IPS-NIHi11 (cell line): ENCODE measurements at places on chromosomes 5 and 9.
A peak's percentile ranks its signal among the peaks of the same experiment; 100 is the strongest.

DNA sequence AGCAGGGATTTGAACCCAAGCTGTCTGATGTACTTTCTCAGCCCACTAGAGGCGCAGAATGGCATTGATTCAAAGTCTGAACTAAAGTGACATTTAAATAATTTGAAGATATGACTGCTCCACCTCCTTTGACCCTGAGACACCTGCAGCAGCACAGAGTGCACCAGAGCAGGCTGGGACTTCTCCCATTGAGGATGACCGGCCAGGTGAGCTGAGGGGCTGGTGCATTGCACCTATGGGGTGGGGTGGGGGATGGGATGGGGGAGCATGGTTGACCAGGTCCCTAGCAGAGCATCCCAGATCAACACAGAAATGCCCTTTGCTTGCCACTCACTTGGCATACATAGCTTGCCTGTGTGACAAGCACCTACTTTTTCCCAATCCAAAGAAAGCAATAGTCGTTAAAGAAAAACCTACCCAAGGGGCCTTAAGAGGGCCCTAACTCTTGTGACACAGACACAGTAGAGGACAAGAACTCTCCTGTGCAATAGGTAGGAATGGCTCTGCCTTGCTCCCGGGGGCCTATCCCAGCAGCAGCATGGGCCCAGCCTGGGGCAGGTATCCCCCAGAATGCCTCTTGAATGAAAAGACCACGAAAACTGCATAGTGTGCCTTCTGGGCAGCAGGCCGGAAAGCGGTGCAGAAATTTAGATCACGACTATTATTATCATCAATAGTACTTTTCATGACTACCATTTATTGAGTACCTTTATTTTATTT, 6.5 kb downstream of the SH3PXD2B start:
- DNase-seq = no peak

DNA sequence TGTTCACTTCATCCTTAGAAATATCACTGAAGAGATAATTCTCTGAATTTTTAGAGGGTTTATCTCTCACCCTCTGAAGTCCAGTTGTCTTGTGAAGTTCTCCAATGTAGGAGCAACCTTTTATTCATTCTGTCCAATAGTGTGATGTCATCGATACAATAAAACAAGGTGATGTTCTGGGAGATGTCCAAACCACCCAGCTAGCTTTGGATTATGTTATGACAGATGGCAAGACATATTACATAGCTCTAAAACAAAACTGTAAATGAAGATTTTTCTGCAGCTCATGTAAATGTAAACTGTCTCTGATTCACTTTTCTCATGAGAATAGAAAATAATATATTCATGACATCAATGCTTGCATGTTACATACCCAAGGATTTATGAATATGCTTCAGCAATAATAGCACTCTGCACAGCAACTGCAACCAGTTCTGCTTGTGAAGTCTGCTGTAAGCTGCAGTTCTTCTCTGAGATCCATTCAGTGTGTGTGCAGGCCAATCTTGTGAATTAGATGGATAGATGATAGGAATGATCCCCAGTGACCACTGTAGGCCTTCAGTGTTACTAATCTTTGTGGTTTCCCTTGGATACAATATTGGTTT, 172.6 kb upstream of the CDH12 start:
- no peak for DNase-seq

DNA sequence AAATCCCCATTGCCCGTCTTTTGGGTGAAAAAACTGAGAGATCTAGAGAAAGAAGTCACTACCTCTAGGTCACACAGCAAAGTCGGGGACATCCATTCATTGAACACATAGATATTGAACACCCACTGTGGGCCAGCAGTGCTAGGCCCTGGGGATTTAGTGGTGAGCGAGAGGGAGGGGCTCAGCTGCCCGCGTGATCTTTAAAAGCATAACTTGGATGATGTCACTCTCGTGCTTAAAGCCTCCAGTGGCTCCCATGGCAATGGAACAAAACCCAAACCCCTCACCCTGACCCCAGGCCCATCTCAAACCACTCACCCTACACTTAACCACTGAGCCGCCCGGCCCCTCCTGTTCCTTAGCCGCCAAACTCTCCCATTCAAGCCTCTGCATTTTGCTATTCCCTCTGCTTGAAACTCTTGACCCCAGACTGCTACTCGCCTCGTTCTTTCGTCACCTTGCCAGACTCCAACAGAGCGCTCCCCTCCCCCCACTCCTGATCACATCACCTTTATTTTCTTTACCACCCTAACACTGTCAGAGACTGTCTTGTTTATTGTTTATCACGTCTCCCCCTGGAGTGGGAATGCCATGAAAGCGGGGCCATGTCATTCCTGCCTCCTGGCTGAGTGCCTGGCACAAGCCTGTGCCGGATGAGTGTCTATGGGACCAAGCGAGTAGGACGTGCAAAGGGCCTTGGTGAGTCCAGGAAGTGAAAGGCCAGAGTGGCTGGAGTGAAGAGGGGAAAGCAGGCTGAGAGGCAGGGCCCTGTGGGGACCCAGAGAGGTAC, 710 bp upstream of the PIP5KL1 start:
- DNase-seq = no peak

GRCh38 chr5:128472919-128473318, 65.1 kb downstream of the FBN2 start:
- no peak for DNase-seq

DNA sequence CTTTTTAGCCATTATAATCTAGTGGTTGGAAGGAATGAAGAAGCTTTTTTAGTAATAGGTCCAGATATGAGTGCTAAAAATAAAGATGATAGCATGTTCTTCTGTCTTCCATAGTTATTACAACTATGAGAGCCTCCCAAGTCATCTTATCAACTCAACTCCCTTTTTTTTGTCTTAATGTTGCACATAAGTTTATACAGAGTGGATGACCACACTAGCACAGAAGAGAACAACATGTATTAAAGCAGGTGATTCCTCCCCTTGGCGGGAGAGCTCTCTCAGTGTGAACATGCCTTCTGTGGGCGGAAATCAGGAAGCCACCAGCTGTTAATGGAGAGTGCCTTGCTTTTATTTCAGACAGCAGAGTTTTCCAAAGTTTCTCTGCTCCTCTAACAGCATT, 40.1 kb upstream of the STX17 start:
- DNase-seq = peak; percentile 20

GRCh38 chr5:75169516-75169915, 67.2 kb downstream of the ANKRD31 start:
- DNase-seq = no peak

DNA sequence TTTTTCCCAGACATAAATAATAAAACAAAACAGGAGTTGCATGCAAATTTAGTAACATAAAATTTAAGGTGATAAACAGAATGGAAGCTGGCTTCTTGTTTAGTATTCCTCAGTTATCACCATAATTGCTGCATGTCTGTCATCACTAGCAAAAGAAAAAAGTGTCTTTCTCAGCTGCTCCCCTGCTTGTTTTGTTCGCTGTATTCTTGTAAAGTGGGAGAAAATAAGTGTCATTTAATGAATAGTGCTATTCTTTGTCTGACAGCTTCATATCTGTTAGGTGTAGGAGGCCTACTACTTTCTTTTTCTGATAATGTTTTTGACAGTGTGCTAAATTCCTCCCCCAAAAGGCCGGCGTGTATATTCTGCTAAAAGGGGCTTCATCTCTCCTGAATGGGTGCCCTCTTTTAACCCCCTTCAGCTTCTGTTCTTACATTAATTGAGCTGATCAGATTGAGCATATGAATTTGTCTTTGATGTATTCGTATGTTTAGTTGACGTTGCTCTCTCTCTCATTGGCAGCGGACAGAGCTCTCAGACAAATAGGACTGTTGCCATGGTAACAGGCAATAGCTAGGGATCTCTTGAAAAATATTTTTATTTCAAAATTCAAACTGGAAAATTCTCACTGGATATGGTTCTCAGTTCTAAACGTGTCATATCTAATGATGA, 303.8 kb downstream of the KIAA0825 start:
- DNase-seq = no peak

DNA sequence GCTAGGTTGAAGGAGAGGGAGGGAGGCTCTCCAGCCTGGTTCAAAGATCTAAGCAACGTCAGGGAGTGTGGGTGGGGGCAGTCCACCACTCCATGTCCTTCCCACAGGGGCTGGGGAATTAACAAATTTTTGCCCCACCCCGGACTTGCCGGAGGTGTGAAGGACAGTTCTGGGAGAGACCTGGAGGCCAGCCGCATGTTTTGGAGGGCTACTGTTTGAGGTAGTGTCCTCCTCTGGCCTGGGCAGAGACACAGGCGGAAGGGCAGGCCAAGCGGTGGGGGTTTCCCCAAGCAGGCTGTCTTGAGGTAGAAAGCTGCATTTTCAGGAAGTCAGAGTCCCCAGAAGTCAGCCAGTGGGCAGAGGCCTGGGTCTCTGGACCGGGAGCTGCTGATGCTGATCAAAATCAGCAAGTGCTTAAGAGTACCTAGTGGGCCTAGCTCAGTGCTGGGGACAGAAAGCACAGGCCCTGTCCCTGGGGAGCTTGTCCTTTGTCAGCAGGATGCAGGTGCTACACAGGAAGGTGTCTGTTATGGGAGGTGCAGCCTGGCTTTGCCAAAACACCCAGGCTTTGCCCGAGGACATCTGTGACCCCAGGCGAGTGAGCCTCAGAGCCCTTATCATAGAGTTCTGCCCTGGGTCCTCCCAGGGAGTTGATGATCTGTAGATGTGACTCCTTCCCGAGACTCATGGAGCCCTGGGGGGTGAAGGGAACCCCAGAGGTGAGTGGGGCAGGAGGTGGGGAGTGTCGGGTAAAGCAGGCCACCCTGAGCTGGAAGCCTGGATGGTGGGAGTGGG, 18.5 kb downstream of the JADE2 start:
- no peak for DNase-seq

DNA sequence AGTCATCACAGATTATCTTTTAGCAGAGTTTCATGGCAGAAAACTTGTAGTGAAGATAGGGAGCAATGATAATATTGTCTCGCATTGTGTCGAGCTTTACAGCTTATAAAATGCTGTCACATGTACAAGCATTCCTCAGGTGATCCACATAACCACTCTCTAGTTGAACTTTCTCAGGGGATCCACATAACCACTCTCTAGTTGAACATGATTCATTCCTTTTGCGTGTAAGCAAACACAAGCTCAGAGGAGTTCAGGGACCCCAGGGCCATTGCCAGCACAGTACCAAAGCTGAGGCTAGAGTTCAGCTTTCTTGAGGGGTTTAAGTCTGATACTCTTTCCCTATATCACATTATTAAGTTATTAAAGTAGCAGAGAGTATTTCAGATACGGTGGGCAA, 86.7 kb downstream of the CDH6 start:
- DNase-seq = no peak

DNA sequence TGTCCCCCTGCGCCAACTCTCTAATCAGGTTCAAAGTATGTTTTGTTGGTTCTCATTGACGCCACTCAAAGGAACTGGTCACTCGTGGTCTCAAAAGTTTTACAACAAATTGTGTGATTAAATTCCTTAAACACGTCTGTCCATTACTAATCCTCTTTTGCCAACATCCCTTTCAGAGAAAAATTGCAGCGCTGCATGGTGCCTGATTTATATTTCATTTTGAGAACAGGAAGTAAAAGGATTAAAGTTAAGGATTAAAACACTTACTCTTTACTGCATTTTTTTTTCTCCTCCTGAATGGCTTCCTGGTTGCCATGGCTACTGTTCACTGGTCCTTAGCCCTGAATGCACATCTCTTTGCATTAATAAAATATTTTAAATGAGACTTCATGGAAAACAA, 383.5 kb downstream of the GLIS3 start:
- no peak for DNase-seq

GRCh38 chr5:34688015-34688810, 32.1 kb downstream of the RAI14 start:
- DNase-seq = no peak

DNA sequence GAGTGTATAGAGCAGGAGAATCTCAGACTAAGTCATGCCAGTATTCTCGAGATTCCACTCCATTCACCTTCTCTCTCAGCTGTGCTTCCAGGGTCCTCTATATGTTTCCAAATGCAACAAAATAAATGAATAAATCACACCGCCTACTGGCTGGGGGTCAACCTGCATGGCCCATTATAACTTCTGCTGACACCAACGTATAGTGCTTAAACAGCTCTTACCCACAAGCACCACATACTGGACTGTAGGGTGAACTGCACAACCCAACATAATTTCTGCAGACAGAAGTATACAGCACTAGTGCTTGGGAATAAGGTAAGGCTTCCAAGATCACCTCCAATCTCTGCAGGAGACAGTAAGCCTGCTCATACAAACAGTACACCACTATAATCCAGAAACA, 33.1 kb upstream of the HTR4 start:
- peak; percentile 49 for DNase-seq

GRCh38 chr5:179623906-179624741, 653 bp upstream of the HNRNPH1 start:
- DNase-seq = no peak

GRCh38 chr9:588981-589380, 252.5 kb upstream of the DMRT1 start:
- no peak for DNase-seq

- DNase-seq = peak; percentile 43
Observed at GRCh38 chr5:79471556-79471955, 42.4 kb downstream of the HOMER1 start.

GRCh38 chr5:122967085-122967484, 69.4 kb downstream of the PPIC start:
- DNase-seq = no peak

DNA sequence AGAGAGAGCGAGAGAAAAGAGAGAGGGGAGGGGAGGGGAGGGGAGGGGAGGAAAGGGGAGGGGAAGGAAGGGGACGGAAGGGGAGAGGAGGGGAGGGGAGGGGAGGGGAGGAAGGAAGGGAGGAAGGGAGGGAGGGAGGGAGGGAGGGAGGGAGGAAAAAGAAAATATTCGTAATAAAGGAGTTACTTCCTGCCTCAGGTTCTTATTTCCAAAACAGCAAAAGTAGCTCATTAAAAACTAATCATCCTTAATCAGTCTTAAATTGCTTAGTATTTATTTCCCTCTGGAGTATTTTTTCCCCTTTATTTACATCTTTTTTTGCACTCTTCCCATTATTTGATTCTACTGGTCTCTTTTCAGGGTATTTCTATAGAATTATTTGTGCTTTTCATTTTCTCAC, 162.3 kb downstream of the FANCC start:
- DNase-seq = no peak

DNA sequence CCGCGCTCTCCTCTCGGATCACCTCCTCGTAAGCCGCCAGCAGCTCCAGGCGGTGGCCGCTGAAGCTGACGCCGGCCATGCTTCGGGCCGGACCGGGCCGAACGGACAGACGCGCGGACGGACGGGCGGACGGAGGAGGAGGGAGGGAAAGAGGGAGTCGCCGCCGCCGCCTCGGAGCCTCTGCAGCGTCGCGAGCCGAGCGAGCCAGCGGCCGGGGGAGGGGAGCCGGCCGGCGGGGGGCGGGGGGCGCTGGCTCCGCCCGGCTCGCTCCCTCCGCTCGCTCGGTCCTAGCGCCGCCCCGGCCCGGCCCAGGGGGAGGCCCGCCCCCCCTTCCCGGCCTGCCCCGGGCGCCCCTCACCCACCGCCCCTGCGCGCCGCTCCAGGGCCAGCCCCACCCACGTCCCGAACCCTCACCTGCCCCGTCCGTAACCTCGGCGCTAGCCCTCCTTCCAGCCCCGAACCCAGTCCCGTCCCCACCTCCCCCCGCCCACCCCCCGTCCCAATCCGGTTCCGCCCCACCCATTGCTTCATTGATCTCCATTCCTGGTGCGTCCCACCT, at the start of gene DBN1:
TSS of gene DBN1 (minus strand) at position 192 of the 559 bp plus-strand sequence. CDS start at position 79, 113 bp downstream.
- peak; percentile 96 for DNase-seq

- DNase-seq = no peak
Observed at GRCh38 chr5:10478436-10478835, 36.8 kb downstream of the ROPN1L start.

GRCh38 chr5:31247381-31247780, 53.9 kb downstream of the CDH6 start:
- DNase-seq = no peak

- DNase-seq = no peak
Observed at GRCh38 chr9:77507212-77507961, 140.7 kb downstream of the GNA14 start.
